Left renal cortex interstitium (tissue), 4 donors: ENCODE measurements at places on chromosomes 16 and 17. TPM values are rescaled to one million over a fixed set of nuclear protein-coding genes. Genes with fewer than 3 reads are reported as not detected.

LPCAT2 gene
- 10.0 TPM for polyA plus RNA-seq

TAT gene
- 0.20 TPM for polyA plus RNA-seq

CHST5 gene
- 0.32 TPM for polyA plus RNA-seq

CTRB2 gene
- polyA plus RNA-seq = 0.09 TPM

- DNase-seq = no peak
Measured at GRCh38 chr16:89422905-89423630, 67.3 kb downstream of the ANKRD11 start.

DNA sequence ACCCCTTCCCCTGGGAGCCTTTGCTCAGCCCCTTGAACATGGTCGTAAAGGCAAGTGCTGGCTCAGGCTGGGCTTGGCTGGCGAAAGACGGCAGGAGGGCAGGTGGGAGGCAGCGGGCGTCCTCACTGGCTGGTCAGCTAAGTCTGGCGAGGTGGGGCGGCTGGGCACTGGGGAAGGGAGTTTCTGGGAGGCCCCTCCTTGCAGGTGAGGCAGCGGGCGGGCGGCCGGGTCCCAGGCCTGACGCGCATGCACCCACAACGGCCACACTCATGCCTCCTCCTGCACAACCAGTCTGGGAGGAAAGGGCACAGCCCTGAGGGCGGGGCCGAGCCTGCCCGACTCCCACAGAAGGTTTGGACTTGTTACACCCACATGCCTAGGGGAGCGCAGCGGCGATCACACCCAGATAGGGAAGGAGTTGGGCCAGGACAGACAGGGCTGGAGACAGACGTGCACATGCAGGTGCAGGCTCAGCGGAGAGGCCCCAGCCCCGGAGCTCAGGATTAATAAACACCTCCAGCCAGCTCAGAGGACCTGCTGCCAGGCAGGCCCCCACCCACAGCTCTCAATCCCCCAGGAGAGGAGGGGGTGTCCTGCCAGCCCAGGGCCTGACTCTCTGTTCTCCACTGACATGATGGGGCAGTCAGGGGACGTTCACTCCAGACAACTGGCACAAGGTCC is at the start of gene EVPL:
TSS of gene EVPL (minus strand) at position 148 of the 681 bp plus-strand sequence. CDS start at position 40, 108 bp downstream.
- no peak for DNase-seq

- DNase-seq = no peak
Measured at GRCh38 chr16:71542377-71542776, 16.2 kb downstream of the CHST4 start.

DNA sequence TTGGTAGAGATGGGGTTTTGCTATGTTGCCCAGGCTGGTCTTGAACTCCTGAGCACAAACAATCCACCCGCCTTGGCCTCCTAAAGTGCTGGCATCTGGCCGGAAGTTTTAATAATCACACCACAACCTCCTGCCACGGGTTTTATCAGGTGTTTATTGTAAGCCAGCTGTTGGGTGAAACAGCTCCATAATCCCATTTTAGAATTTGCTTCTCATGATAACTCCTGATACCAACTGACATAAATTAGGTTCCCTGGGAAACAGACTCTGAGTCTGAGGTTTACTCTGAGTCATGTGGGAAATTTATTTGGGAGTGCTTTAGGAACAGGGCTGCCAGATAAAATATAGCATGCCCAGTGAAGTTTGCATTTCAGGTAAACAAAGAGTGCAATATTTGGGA is 122.6 kb upstream of the MED13 start:
- DNase-seq = no peak

GRCh38 chr17:5897275-5897911 is 172.8 kb upstream of the WSCD1 start:
- no peak for DNase-seq
